Neuronal stem cell (in vitro differentiated cells): ENCODE measurements at places on chromosomes 4 and X.

GRCh38 chr4:73451404-73451803, 15.4 kb downstream of the AFP start:
- no peak overlapping the region for H3K4me3 ChIP-seq
- no peak overlapping the region for H3K27ac ChIP-seq
- H3K27me3 ChIP-seq, result no peaks in the 10 kb centered on the region
- H3K4me1 ChIP-seq, result peaks cover 8% of the 10 kb centered on the region
- no peaks in the 10 kb centered on the region for H3K36me3 ChIP-seq

GRCh38 chr4:53465891-53466290, 88.5 kb downstream of the FIP1L1 start:
- H3K36me3 ChIP-seq, result peaks cover 25% of the 10 kb centered on the region
- no peak overlapping the region for H3K4me3 ChIP-seq
- no peaks in the 10 kb centered on the region for H3K27me3 ChIP-seq
- H3K27ac ChIP-seq, result no peak overlapping the region

DNA sequence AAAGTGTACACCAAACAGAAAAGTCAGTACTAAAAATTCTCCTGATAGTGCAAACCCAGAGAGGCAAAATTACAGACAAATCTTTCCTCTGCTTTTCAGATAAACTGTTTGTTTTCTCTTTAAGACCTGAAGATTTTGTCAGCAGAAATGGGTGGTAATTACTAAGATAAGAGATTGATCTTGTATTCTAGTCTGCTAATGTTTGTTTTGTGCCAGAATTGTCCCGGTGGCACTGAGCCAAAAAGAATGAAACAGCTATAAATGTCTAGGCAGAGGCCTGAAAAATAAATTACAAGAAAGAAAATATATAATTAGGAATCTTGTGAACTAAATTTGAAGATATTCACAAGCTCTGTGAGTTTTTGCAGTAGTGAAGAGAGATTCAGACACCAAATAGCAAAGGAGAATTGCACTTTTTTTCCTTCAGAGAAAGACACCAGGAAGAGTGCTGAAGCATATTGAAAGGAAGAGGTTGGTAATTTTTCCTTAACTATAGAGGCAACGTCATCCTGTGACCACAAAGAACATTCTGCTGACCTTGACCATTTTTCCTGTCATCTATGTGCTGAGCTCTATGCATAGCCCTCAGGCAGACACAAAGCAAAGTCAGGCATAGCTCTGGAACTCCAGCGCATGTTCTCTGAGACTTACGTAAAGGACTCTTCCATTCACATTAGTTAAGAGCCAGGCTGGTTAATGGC, 314.5 kb upstream of the RASGEF1B start:
- no peaks in the 10 kb centered on the region for H3K4me1 ChIP-seq
- DNase-seq, result no peak
- no peak overlapping the region for H3K4me3 ChIP-seq
- no peaks in the 10 kb centered on the region for H3K27me3 ChIP-seq
- no peak overlapping the region for H3K27ac ChIP-seq

DNA sequence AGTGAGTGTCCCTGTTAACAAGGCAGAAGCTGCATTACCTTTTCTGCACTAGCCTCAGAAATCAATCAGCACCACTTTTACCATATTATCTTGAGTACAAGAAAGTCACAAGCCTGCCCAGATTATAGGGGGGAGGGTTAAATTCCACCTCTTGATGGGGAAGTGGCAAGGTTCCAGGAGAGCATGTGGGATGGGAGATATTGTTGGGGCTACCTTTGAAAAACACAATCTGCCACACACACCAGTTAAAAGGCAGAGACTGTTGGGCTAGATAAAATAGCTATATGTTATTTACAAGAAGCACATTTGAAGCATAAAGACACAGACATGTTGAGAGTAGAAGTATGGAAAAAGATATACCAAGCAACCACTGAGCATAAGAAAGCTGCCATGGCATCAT, 6.6 kb upstream of the AVPR2 start:
- H3K4me1 ChIP-seq, result peaks cover 10% of the 10 kb centered on the region
- no peak for DNase-seq
- no peaks in the 10 kb centered on the region for H3K27me3 ChIP-seq
- no peak overlapping the region for H3K27ac ChIP-seq
- no peaks in the 10 kb centered on the region for H3K36me3 ChIP-seq
